ENCODE measurements at places on chromosomes 16 and 17.
A peak's percentile ranks its signal among the peaks of the same experiment; 100 is the strongest.

DNA sequence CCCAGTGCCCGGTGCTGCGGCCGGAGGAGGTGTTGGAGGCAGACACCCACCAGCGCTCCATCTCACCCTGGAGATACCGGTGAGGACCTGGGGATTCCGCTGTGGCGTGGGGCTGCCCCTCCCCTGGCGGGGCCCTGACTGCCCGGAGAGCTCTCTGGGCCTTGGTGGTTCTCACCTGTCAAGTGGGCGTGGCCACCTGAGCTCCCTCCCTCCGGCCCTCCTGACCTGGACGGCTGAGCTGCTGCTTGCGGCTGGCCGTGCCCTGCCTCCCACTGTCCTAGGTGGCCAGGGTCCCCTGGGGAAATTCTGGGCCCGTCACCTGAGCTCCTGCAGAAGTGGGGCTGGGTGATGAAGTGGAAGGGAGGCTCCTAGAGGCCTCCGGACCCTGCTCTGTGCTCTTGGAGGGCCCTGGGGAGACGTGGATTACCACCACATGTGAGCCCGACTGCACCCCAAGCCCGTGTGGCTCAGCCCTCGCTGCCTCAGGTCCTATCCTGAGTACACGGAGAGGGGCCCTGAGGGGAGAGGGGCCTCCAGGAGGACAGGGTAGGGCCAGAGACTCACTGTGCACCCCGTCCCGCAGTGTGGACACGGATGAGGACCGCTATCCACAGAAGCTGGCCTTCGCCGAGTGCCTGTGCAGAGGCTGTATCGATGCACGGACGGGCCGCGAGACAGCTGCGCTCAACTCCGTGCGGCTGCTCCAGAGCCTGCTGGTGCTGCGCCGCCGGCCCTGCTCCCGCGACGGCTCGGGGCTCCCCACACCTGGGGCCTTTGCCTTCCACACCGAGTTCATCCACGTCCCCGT, 1.1 kb downstream of the IL17C start:
- DNase-seq = no peak

DNA sequence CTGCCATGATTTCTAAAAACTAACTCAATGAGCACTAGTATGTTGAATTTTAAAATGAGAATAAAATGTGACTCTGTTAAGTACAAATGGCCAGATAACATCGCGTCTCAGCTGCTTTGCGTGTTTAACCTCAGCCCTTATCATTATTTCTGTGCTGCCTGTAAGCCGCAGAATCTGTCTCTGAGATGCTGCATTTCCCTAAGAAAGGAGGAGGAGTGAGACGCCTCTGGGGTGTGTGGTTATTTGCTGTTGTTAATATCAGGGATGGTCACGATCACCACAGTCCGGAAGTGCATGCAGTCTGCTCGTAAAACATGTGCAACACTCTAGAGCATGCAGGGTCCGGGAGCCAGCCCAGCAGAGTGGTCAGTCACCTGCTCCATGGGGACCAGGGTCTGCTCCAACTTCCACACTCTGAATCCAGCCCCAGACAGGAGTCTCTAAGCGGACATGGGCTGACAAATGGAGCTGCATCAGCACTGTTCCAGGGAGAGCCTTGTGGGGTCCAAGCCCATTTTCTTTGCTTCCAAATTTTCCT, 342.5 kb downstream of the MAF start:
- no peak for DNase-seq

DNA sequence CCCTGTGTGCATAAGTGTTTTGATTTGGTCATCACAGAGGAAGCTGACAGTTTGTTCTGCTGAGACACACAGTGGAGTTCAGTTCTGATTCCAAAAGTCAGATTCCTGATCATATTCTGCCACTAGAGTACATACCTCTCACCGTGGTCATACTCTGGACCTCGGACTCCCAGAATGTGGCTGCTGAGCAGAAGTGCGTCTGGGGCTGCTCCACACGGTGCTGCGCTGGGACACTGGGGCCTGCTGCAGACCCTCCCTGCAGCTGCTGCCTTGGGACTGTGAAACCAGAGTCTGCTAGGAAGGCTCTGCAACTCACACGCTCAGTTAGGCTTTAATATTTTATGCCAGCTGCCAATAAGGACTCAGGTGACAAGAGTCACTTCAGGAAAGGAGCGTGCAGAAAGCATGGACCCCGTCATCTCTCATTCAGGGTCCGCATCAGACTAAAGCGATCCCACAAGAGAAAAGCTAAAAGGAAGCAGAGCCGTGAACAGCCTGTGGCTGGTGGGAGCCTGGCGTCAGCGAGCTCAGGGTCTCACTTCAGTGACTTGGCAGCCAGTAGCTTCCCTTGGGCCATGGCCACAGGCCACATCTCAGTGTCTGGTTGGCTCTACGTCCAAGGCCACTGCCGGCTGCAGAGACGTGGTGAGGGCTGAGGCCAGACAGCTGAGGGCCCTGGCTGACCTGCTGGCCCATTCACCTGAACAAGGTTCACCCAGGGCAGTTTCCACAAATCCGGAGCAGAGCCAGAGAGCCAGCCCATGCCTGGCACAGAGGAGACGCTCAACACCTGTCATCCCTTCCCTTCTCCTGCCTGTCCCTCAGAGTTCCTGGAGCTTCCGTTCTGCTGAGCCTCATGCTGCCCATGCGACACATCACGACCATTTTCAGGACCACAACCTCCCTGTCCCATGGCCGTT, 24.7 kb upstream of the KIFC3 start:
- no peak for DNase-seq

GRCh38 chr16:22673421-22673831, 140.5 kb upstream of the HS3ST2 start:
- DNase-seq = no peak

GRCh38 chr16:27870116-27870798, 193.3 kb downstream of the GSG1L start:
- no peak for DNase-seq

- no peak for DNase-seq
These were observed 424.4 kb upstream of the PMFBP1 start for GRCh38 chr16:72596373-72596772.

DNA sequence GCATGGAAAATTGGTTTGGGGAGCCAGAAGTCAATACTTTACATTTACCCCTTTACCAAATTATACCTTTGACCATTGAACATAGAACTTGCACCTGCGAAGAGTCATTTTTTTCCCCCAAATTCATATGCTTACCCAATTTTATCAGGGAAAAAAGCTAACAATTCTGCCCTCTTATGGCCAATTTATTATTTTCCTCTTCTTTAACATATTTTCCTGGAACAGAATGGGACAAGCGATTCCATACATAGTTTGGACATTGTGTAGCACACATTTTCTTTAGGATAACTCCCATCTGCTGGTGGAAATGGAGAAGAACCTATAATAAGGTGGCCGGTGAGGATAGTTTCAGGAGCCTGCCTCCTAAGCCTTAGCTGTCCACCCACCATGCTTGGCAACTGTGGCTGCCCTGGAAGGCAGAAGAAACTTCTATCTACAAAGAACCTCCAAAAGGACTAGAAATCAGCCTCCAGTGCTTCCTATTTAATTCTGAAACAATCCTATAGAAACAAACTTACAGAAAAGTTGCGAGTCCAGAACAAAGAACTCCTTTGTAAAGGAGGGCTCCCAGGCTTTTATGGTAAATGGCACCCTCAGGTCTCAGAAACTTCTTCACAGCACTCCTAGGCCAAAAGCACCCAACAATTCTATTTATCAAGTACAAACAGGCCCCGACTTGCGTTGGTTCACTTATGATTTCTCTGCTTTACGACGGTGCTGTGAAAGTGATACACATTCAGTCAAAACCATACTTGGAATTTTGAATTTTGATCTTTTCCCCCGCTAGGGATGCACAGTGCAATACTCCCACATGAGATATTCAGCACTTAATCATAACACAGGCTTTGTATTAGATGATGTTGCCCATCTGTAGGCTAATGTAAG, 64.1 kb upstream of the CACNG4 start:
- no peak for DNase-seq

- DNase-seq = peak; percentile 69
These were observed 22.9 kb downstream of the SOCS1 start for GRCh38 chr16:11232852-11233726.

- DNase-seq = no peak
These were observed 216.1 kb downstream of the SLC39A11 start for GRCh38 chr17:72876413-72876812.

GRCh38 chr16:4800290-4801041, 2.0 kb downstream of the ROGDI start:
- no peak for DNase-seq

DNA sequence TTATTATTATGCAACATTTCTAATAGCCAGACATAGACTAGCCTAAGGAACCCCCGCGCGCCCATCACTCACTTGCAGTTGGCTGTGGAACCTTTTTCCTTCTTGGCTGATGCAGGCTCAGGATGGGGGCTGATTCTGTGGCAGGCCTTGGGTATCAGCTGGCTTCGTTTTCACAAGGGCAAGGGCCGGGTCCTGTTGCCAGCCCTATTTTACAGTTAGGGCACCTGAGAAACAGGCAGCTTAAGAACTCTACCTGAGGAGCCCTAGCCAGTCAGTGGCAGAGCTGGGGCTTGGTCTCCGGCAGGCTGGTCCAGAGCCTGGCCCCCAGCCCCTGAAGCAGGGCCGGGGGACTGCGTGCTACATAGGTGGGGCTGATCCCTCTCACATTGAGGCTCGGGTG, 28.7 kb downstream of the ADGRG5 start:
- DNase-seq = no peak

GRCh38 chr17:79930062-79930876, 91.0 kb upstream of the CBX4 start:
- DNase-seq = no peak

DNA sequence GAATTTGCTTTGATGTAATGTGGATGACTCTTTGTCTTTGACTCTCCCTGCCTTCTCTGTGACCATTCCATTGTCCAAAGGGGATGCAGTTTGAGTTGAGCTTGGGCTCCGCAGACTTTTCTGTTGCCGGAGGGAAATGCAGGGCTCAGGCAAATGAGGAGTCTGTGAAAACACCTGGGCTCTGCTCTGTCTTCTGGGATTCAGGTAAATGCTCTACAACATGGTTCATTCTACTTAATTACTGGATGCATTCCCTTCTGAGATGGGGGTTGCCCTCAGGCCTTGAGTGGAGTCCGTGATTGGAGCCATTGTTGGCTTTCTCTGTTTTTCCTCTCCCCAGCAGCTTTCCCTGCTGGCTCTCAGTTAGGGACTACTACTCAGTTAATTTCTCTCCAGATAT, 26.4 kb upstream of the SPNS2 start:
- no peak for DNase-seq

- peak; percentile 9 for DNase-seq
These were observed 537 bp upstream of the GJC1 start for GRCh38 chr17:44830359-44831288.

DNA sequence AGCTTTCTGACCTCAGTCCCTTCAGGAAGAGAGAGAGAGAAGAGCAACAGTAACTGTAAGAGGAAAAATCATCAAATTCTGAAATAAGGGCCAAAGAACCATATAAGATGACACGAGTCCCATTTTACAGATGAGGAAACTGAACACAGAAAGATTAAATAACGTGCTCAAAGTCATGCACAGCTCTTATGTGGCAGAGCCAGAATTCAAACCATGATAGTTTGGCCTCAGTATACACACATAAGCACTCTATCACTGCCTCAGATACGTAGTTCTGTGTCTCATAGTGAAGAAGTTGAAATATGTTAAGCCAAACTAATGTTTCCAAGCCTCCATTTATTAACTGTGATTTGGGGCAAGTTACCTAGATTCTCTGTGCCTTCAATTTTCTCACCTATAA, 1.9 kb upstream of the ZNF19 start:
- no peak for DNase-seq

DNA sequence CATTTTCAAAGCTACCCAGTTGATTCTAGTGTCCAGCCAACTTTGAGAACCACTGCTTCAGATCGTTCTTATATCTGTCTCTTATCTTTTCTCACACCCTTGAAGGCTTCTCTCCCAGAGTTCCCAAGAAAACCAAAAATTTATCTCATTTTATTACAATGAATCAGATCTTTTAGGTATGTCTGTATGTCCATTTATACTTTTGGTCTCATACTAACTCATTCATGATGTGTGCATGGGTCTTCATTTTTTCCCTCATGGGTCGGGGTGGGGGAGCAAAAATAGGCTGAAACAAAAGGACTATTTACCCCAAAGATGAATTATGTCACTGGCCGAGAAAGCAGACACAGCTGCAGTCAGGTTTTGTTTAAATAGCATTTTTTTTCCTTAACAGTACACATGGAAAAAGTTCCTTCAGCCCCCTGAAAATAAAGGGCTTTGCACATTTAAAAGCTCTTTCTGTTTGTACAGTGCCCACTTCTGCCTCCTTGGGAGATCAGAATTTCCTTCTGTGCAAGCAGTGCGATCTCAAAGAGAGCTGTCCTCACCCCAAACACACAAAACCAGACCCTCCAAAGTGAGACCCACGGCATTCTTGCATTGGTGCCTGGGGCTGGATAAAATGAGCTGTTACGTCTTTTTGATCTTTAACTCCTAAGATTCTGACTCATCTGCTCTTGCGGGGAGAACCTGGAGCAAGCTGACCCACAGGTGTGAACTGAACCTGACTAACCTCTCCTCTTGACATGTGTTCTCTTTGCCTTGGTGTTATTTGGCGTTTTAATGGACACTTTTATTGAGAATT, 251.2 kb upstream of the ELAC2 start:
- no peak for DNase-seq

- no peak for DNase-seq
These were observed 184.5 kb downstream of the CCT6B start for GRCh38 chr17:34776456-34777443.

DNA sequence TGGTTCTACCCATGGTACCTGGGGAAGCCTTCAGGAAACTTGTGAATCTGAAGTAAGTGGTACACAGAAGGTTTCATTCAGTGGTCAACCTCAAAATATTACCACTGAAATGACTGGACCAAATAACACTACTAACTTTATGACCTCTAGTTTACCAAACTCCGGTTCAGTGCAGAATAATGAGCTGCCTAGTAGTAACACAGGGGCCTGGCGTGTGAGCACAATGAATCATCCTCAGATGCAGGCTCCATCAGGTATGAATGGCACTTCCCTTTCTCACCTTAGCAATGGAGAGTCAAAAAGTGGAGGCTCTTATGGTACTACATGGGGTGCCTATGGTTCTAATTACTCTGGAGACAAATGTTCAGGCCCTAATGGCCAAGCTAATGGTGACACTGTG, 55.9 kb upstream of the SLC5A11 start:
- no peak for DNase-seq

GRCh38 chr17:78903101-78903779, at the start of gene CEP295NL:
Gene CEP295NL, minus strand, starts transcription at chr17:78903201. Its CDS starts 1,373 bp downstream, at chr17:78901828.
- DNase-seq = no peak

GRCh38 chr17:69779378-69780214, 295.4 kb upstream of the KCNJ16 start:
- no peak for DNase-seq

- no peak for DNase-seq
These were observed 34.9 kb downstream of the CMC2 start for GRCh38 chr16:80971819-80972218.

GRCh38 chr17:46744441-46744840, 74.1 kb downstream of the WNT3 start:
- DNase-seq = no peak

Measured in activated CD4-positive, alpha-beta T cell treated with anti-CD3 and anti-CD28 coated beads for 1 hour (primary cell).